PC-9 (cell line): ENCODE measurements at places on chromosomes 13 and 19.

DNA sequence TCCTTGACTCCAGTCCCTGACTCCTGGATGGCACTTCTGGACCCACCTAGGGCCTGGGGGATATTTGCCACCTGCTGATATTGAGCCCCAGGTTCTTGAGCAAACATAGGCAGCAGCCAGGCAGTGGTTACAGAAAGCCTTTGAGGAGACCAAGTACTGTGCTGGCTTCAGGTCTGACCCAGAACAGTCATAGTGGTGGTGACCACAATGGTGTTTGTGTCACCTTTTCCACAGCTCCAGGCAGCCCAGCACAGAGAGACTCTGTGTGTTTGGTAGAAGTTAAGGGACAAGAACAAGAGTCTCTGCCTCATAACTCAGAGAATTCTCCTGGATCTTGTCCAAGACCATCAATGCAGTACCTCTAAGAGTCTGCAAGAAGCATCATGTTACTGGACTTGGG is 14.6 kb upstream of the CLC start:
- DNase-seq, result no peak

DNA sequence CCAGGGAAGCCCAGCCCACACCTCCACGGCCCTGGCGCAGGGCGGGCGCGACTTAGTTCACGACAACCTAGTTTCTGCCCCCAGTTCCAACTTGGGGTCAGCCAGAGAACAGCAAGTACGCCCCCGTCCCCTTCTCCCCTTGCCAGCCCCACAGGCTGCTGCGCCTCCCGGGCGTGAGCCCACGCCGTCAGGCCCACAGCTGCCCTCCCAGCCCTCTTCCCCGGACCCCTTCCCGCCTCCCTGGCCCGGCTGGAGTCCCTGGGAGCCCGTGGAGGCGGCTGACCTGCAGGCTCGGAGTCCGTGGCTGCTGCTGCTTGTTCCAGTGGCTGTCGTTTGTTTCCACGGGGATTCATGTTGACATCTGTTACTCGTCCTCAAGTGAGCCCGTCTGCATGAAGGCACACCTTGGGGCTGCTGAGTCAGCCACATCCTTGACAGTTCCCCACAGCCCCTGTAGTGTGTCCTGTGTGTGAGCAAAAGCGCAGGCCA is 86.0 kb downstream of the ATP11A start:
- DNase-seq, result no peak

DNA sequence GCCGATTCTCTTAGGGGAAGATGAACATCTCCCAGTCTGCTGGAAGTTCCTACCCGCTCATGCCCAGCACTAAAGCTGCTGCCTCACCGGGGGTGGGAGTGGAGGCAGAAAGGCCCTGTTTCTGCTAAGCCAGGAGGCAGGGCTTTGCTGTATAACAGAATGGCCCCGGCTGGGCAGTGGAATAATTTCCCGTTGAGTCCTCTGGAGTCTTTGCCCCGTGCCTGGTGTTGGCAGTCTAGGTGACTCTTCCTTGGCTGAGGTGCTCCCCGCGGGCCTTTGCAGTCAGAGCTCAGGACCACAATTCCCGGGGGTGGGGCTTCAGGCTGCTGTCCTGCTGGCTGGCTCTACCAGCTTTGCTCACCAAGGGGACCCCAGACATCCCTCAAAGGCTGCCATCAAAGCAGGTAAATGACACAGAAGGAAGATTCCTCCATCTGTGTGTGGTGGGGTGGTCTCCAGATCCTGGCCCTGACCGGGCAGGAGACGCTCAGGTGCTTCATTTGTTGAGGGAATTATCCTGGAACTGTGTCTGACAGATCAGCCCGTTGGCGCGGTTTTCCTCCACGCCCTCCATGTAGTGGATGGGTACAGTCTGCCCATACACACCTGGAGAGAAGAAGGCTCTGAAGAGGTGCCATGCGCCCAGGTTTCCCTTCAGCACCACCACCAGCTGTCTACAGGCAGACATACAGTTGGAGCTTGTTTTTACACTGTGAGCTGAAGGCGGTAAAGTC is 209.9 kb downstream of the TEX29 start:
- DNase-seq, result no peak

DNA sequence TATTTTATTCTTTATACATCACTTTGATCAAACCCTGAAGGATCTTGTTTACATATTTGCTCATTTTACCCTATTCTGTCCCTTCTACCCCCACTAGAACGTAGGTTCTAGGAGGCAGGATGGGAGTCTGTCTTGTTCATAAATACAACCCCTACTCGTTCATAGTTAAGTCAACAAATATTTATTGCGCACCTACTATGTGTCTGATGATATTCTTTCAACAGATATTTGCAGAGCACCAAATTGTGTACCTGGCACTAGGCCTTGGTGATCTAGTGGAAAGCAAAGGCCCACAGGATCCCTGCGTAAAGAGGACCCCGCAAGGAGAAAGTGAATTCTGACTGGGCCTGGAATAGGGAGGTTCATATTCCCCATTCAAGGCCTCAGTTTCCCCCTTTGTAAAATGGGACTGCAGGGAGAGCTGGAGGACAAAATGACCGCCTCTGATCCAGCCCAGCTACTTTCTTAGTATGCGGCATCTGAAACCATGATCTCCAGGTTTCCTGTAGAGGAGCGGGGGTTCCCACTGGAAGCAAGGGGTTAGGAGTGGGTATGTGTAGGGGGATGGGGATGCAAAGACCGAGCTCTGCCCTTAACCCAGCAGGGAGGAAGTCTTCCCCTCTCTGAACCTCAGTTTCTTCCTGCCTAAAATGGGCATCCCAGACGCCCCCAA is 534 bp upstream of the GEMIN7 start:
- DNase-seq, result no peak

- no peak for DNase-seq
These were observed 153.8 kb upstream of the SERP2 start for GRCh38 chr13:44219577-44220548.

DNA sequence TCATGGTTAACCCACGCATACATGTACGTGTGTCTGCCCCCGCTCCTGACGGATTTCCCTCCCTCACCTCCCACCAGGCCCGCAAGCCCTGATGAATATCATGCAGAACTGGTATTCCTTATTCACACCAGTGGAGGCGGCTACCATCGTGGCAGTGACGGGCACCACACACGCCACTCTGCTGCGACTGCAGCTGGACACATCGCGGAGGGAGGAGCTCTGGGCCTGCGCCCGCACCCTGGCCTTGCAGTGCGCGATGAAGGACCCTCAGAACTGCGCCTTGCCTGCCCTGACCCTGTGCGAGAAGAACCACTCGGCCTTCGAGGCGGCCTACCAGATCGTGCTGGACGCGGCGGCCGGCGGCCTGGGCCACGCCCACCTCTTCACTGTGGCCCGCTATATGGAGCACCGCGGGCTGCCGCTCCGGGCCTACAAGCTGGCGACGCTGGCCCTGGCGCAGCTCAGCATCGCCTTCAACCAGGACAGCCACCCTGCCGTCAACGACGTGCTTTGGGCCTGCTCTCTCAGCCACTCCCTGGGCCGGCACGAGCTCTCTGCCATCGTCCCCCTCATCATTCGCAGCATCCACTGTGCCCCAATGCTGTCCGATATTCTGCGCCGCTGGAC is 35.0 kb downstream of the ZSWIM4 start:
- DNase-seq, result no peak

GRCh38 chr19:5960005-5961001 is 17.6 kb downstream of the RANBP3 start:
- DNase-seq, result no peak

- no peak for DNase-seq
These were observed 117.6 kb upstream of the MCF2L start for GRCh38 chr13:112851107-112852038.

GRCh38 chr13:109859898-109860297 is 73.5 kb upstream of the IRS2 start:
- no peak for DNase-seq

DNA sequence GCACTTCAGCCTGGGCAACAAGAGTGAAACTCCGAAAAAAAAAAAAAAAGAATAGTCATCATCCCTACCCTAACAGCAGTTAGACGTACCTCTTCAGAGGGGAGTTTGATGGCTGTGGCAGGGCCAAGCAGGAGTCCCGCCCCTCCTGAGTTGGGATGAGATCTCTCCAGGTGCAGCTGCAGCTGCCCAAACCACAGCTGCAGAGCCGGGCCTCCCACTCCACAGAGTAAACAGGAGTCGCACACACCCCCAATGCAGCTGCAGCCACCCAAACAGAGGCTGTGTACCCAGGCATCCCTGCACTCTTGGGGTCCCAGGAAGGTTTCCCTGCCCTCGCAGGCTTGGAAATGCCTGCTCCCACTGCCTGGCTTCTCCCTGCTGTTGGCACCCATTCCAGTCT is 17.4 kb upstream of the MLLT1 start:
- DNase-seq, result no peak

- no peak for DNase-seq
These were observed 1.7 kb downstream of the DPY19L3 start for GRCh38 chr19:32407004-32407992.

- no peak for DNase-seq
These were observed 259.9 kb upstream of the SOX21 start for GRCh38 chr13:94972262-94972661.

- no peak for DNase-seq
These were observed 706 bp downstream of the SERP2 start for GRCh38 chr13:44374348-44374712.
